A549 (cell line): ENCODE measurements at places on chromosomes 7 and 10. TPM values are rescaled to one million over a fixed set of nuclear protein-coding genes. Genes with fewer than 3 reads are reported as not detected.

The TMEM176B gene
- polyA plus RNA-seq, result not detected in 3 replicates

The NPFFR1 gene
- polyA plus RNA-seq, result not detected in 3 replicates

The TEX47 gene
- polyA plus RNA-seq, result not detected in 3 replicates

The SH3PXD2A gene
- polyA plus RNA-seq, result 1.4 to 2.4 TPM (median 1.7 TPM) in 3 replicates

The C10orf143 gene
- polyA plus RNA-seq, result 1.2 to 1.6 TPM (median 1.5 TPM) in 3 replicates

The CDHR1 gene
- 0.03 to 0.10 TPM (median 0.09 TPM) in 3 replicates for polyA plus RNA-seq

The KCNH2 gene
- polyA plus RNA-seq, result 0.41 to 0.45 TPM (median 0.41 TPM) in 3 replicates

The RAMP3 gene
- polyA plus RNA-seq, result not detected in 3 replicates

The ASB10 gene
- polyA plus RNA-seq, result not detected in 3 replicates

The IKZF1 gene
- not detected in 3 replicates for polyA plus RNA-seq

The UBE2D4 gene
- polyA plus RNA-seq, result 7.9 to 9.0 TPM (median 8.4 TPM) in 3 replicates

The CNTNAP2 gene
- polyA plus RNA-seq, result 0.04 to 0.05 TPM (median 0.05 TPM) in 3 replicates

The CYP3A7 gene
- polyA plus RNA-seq, result 0.14 TPM in 1 of 3 replicates, not detected in the others

The RSPH10B gene
- 0.10 to 0.29 TPM (median 0.24 TPM) in 3 replicates for polyA plus RNA-seq

The VWA2 gene
- polyA plus RNA-seq, result not detected in 3 replicates

The CTNNA3 gene
- not detected in 3 replicates for polyA plus RNA-seq

The LBX1 gene
- not detected in 3 replicates for polyA plus RNA-seq

The CALHM1 gene
- not detected in 3 replicates for polyA plus RNA-seq

The C7orf33 gene
- polyA plus RNA-seq, result not detected in 3 replicates

The TMEM273 gene
- not detected in 3 replicates for polyA plus RNA-seq

The CCDC172 gene
- polyA plus RNA-seq, result not detected in 3 replicates

The CALML3 gene
- polyA plus RNA-seq, result not detected in 3 replicates

The CLCN1 gene
- 0.03 TPM in 1 of 3 replicates, not detected in the others for polyA plus RNA-seq

The EMX2 gene
- not detected in 3 replicates for polyA plus RNA-seq

The C10orf67 gene
- polyA plus RNA-seq, result 0.05 to 0.12 TPM (median 0.06 TPM) in 3 replicates

The SFRP4 gene
- 7.4 to 9.8 TPM (median 8.4 TPM) in 3 replicates for polyA plus RNA-seq

The TRIM74 gene
- polyA plus RNA-seq, result 0.38 to 0.76 TPM (median 0.62 TPM) in 3 replicates

The EPHA1 gene
- polyA plus RNA-seq, result not detected in 3 replicates

The BRI3 gene
- 60.8 to 73.0 TPM (median 61.5 TPM) in 3 replicates for polyA plus RNA-seq

The SP8 gene
- not detected in 3 replicates for polyA plus RNA-seq

The TRIM50 gene
- not detected in 3 replicates for polyA plus RNA-seq
